ENCODE measurements at places on chromosomes 4 and X.

DNA sequence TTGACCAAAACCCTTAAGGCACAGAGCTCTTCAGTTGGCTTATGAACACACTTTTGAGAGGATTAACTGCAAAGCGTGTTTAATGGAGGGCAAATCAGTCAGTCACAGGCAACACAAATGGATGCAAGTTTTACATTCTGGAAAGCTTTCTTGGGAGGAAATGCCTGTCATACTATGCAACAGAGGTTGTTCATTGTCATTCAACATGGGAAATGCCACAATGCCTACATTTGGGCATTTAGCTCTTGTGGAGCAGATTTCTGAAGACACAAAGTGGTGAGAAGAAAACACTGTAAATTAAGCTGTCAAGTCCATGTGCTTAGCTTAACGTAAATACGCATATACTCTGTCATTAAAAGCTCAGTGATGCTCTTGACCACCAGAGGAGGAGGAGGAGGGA lies 41.1 kb downstream of the CBLL2 start:
- no peak for DNase-seq

DNA sequence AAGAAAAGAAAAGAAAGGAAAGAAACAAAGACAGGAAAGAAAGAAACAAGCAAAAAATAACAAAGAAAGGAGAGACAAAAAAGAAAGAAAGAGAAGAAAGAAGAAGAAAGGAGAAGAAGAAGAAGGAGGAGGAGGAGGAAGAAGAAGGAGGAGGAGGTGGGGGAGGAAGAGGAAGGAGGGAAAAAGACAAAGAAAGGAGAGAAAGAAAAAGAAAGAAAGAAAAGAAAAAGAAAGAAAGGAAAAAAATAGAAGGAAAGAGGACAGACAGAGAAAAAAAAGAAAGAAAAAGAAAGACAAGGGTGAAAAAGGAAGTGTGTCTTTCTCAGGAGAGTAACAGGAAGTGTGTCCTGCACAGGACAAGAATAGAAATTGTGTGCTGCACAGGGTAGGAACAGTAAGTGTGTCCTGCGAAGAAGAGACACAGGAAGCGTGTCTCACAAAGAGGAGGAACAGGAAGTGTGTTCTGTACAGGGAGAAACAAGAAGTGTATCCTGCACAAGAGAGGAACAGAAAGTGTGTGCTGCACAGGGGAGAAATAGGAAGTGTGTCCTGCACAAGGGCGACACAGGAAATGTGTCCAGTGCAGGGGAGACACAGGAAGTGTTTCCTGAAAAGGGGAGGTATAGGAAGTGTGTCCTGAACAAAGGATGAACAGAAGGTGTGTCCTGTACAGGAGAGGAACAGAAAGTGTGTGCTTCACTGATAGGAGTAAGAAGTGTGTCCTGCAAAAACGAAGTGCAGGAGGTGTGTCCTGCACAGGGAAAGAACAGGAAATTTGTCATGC lies 101.2 kb downstream of the ARSF start:
- DNase-seq: no peak

DNA sequence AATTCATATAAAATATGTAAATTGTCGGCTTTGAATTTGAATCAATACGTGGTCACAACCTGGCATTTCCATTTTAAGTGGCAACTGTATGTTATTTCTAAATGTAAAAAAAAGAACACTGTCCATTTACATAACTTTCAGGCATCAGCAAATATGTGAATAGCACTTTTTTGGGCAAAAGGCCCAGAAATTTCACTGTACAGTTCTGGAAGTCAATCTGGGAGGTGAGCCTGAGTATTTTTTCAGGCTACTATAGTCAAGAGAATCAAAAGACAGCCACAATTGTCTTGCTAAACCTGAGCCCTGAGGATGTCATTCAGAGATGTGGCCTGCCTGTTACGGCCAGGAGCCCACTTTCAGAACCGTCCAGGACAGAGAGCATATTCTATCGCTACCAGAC lies 543.9 kb upstream of the MAGEB2 start:
- no peak for DNase-seq

GRCh38 chrX:40476958-40477357 lies 103.8 kb upstream of the ATP6AP2 start:
- no peak for DNase-seq

GRCh38 chr4:107658400-107659336 lies 61.4 kb downstream of the PAPSS1 start:
- no peak for DNase-seq

GRCh38 chr4:25347971-25348370 lies 29.1 kb upstream of the ANAPC4 start:
- DNase-seq: no peak

GRCh38 chr4:78610546-78611214 lies 59.1 kb downstream of the ANXA3 start:
- DNase-seq: no peak

DNA sequence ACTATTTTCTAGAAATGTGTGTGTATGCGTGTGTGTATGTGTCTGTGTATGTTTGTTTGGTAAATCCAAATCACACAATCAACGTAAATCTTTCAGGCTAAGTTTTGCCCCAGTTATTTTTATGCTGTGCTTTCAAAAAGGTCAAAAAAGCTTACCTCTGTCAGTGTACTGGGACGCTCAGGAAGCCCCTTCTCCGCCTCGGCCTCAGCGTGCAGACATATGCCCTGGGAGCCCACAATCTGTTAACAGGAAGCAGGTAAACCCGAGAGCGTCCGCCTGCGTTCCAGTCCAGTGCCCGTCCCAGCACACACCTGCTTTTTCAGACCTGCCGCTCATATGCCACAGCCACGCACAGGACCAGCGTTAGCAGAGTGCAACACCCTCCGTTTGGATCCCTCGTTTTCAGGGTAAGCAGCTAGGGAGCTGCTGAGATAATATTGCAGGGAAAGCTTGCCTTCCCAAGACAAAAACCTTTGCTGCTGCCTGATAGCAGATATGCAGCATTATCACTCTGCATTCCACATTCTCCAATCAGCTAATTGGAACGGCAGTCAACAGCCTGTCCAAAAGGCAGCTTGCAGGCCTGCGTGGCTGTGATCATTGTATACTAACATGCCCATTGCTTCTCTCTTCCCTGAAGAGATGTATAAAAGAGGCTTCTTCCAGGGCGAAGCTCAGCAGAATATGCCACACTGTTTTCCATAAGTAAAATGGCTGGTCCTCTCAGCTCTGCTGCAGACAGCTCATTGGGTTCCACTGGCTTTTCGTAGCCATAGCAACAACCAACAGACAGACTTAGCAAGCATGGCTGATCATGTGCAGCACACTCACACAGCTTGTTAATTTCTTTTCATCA lies at the start of gene SORBS2:
TSS of gene SORBS2 (minus strand) at position 686 of the 856 bp plus-strand sequence. CDS start 121,623 bp downstream, outside the sequence.
- DNase-seq: peak; percentile 65

- no peak for DNase-seq
These were observed 12.3 kb downstream of the AASDH start for GRCh38 chr4:56374956-56375355.

DNA sequence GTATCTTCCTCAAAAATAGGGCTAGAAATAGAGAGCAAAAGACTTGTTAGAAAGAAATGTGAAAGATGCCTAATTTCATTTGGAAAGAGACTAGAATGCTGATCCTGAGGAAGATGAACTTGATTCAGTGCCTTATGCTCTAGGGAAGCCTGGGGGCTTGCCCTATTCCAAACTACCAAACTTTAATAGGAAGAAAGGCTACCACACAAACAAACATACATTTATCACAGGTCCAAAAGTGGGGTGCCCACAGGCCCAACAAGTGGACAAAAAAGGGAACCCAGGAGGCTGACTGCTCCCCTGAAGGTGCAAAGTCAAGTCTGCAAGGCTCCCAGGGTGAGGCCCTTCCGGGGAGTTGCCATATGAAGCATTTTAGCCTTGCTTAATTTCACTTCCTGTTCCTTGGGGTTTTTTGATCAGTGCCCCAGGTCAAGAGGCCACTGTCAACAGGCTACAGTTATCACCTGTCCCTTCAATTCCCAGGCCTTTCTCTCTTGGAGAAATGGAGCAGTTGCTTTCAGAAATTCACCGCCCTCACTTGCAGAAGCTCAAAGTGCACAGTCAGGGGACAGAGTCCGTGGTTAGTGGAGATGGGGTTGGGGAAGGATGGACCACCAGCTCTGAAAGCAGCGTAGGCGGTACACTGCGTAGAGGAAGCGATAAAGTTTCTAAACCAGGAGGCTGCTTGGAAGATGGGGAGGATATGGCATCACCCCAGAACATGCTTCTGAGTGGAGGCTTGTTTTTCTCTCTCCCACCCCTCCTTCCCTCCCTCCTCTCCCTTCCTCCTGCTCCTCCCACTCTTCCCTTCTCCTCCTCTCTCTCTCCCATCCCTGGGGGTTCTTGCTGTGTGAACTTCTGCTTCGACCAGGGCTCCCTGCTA lies 36.4 kb downstream of the TMEM154 start:
- no peak for DNase-seq

DNA sequence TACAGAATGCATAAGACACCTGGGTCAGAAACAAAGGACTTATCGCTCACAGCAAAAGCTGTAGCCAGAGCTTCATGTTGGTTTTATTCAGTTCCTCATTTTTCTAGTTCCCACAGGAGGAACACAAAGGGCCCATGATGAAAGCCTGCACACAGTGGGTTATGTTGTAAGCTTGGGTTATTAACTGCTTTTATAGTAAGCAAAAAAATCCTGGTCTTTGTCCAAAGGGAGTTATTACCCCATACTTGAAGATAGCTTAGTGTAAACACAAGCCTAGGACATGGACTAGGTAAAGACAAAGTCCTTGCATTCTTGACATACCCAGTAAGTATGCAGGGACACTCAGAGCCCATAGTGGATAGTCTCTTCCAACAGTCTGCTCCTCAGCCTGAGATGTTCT lies 11.7 kb downstream of the BBS12 start:
- no peak for DNase-seq

DNA sequence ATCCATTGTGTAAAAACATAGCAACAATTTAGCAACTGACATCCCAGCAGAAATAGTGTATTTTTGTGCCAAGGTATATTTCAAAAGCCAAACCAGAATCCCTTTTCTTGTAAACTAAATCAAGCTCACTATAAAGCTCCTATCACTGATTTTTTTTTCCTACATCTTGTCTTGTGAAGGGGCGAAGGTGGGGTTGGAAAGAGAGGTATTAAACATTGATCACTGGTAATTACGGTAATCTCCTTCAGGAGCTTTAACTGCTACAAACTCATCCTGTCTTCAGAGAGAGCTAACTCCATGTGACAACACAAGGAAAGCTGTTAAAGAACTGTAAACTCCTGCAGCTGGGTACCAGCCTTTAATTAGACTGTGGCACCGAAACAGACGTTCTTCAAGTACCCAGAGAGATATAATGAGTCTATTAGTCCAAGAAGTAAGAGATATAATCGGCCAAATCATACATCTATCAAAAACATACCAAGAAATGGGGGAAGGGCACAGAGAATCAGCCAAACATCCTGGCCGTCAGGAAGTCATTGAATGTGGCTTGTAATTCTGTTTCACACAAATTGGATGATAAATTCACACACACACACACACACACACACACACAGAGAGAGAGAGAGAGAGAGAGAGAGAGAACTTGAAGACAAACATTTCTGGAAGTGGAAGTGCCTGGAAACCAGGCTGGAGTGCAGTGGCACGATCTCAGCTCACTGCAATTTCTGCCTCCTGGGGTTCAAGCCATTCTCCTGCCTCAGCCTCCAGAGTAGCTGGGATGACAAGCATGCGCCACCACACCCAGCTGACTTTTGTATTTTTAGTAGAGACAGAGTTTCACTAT lies 111.9 kb upstream of the PPARGC1A start:
- no peak for DNase-seq

GRCh38 chrX:136750364-136750763 lies 30.4 kb downstream of the ARHGEF6 start:
- DNase-seq: no peak

DNA sequence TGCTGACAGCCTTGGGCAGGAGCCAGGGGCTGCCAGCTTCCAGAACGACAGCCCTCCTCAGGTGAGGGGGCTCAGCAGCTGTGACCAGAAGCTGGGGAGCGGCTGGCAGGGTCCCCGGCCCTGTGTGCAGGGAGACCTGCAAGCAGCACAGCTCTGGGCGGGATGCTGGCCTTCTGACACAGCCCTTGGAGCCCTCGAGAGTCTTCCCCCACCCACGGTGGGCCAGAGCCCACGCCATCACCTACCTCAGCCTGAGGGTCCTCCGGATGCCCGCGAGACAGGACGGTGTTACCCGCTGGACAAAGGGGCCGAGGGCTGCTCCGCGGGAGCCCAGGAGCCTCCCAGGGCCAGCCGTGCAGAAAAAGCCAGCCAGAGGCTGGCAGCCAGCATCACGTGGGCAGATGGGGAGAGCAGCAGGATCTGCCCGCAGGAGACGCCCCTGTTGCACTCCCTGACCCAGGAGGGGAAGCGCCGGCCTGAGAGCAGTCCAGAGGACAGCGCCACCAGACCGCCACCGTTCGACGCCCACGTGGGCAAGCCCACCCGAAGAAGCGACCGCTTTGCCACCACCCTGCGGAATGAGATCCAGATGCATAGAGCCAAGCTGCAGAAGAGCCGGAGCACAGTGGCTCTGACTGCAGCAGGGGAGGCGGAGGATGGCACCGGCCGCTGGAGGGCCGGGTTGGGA lies 71.8 kb upstream of the CLDN34 start:
- DNase-seq: no peak

DNA sequence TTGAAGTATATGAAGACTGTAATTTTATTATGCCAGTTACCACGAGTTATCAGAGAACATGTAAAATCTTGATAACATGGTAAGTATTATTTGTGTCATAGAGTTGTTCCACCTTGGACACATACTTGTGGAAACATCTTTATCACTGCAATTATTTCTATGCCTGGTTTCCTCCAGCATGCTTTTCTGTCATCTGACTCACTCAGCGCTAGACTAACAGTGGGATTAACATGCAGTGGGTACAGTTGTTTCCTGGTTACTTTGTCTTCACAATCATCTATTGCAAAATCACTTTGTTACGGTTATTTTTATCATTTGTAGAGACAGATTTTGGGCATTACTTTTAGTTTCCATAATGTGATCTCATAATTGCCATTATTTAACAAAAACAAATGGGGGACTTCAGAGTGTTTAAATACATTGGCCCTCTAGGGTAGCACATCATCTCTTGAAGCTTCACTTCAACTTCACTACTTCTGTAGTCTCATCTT lies at the start of gene STATH:
TSS of gene STATH (plus strand) at position 441 of the 491 bp plus-strand sequence. CDS start 2,472 bp downstream, outside the sequence.
- DNase-seq: no peak

DNA sequence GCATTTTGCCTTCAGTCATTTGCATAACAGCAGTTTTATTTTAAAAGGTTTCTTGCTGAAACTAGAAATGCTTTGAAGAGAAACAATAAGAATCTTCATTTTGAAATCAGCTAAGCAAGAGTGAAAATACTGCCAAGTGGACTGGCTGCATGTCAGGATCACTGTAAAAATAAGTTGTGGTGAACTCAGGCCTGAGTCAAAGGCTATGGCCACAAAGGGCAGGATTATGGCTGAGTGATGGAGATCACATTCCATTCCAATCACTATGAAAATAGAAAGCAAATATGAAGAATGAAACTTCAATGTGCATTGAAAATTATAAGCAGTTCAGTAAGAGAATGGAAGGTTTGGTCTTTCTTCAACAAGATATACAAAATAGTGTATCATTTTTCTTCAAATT lies 224.5 kb downstream of the PCDH18 start:
- no peak for DNase-seq
